Right atrium auricular region (tissue), 2 donors: ENCODE measurements at places on chromosomes 4 and X.

DNA sequence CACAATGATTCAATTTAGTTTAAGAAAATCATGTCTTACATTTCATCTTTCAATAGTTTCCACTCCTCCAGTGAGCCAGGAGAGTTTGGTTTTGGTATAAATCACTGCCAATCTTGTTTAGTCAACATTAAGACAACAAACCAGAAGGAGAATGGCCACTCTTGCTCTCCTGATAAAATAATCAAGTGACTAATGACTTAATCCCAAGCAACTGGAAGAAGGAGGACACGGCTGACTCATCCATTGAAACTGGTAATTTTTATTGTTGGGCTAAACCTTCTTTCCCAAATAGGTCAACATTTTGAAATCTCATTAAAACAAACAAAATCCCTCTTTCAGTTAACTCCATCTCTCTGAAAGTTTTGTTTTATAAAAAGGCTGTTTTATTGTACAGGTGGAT lies 230.2 kb downstream of the CLCN4 start:
- no peak for DNase-seq

DNA sequence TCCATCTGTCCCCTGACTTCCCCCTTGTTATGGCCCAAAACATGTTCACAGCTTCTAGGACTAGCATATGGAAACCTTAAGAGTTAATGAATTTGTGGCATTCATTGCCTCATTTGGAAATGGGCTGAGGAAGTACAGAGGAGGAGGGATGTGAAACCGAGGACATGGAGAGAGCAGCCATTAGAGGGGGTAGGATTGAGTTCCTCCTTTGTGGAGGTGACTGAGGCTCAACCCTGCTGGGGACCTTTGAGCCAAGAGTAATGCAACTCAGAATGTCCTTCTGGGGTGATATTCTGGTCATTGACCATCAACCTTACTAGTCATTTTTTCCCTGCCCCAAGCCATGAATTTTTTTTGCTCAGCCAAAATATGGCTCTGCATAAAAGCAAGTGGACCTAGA lies 109.4 kb downstream of the ZNF518B start:
- DNase-seq, result no peak

DNA sequence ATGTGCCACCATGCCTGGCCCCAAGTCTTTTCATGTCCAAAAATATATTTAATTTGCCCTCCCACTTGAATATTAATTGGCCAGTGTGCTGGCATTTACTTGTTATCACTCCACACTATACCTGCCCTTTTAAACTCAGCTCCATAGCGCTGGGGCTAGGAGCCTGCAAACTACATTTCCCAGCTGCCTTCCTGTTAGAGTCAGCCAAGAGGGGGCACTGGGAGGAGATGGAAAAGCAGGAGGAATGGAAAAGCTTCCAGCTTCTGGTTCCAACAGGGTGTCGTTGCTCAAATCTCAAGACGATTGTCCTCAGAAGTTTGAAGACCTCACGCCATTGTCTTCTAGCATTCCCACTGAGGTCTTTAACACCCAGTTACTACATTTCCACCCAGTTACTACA lies 315.5 kb downstream of the BCOR start:
- no peak for DNase-seq

GRCh38 chr4:1156069-1156468 lies 16.3 kb downstream of the SPON2 start:
- no peak for DNase-seq

GRCh38 chr4:173195109-173195508 lies 26.5 kb downstream of the GALNT7 start:
- DNase-seq, result no peak

DNA sequence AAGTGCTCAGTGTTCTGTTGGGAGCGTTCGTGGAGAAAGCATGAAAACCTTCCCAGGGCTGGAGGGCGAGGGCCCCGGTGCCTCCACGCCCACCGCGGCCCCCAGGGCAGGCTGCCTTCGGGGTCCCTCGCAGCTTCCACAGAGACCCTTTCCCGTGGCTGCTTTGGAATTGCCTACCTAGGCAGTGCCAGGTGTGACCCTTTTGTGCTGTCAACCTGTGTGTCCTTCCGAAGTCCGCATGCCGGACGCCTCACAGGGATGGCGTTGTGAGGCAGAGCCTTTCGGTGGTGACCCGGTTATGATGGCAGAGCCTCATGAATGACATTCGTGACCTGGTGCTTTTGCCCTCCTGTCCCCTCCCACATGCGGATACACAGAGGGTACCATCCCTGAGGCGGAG lies 17.4 kb downstream of the TMEM175 start:
- DNase-seq, result no peak

GRCh38 chr4:151331276-151332042 lies 6.1 kb upstream of the SH3D19 start:
- DNase-seq, result no peak
